Activated CD4-positive, CD25-positive, alpha-beta regulatory T cell (primary cell): ENCODE measurements at places on chromosomes 6 and 20.

DNA sequence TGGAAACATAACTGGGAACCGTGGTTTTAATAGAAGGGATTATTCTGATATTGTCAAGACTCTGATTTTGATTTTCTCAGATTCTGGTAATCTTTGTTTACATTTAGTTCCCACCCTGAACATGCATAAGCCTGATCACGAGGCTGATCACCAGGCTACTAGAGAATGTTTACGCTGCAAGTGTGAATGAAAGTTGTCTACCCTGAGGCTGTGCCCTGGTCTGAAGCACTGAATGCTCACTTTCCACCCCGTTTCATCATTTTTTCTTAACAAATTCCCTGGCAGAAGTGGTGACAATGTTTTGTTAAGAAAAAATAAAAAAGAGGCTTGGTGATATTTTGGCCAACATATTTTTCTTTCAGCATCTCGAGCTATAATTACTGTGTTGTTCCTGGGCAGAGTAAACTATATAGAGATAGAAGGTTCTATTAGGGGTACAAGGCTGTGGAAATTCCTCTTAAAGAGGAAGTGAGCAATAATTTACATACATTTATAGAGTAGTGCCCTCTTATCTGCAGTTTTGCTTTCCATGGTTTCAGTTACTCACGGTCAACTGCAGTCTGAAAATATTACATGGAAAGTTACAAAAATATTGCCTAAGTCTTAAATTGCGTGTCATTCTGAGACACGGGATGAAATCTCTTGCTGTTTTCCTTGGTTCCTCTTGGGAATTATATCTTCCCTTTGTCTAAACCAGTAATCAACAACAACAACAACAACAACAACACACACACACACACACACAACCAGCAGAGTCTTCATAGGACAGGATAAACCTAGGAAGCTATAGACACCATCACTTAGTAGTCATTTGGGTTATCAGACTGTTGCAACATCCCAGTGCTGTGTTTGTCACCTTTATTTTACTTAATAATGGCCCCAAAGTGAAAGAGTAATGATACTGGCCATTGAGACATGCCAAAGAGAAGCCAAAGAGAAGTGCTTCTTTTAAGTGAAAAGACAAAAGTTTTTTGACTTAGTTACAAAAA is 566.6 kb upstream of the CITED2 start:
- no peak for DNase-seq

DNA sequence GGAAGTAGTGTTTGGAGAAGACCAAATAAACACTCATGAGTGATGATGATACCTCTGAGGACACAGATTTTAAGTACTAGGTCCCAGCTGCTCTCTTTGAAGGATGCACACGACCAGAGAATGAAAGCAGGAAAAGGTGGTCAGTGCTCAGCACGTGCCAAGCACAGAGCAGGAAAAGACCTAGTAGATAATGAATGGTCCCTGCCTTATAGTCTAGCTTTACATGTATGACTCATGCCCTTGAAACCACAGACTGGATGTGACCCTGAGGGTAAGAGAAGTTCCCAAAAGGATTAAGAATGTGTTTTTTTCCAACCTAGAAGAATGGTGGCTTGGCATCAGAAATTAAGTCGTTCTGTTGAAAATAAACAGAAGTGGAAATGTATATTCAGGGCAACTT is 2.8 kb upstream of the MC3R start:
- no peak for DNase-seq

- no peak for DNase-seq
Observed at GRCh38 chr20:48864738-48865318, 37.0 kb upstream of the PREX1 start.

GRCh38 chr20:50408526-50409364 is 101.4 kb upstream of the PTPN1 start:
- DNase-seq: no peak

- DNase-seq: no peak
Observed at GRCh38 chr6:33820243-33820642, 16.4 kb upstream of the MLN start.

GRCh38 chr20:8401556-8401955 is 269.5 kb downstream of the PLCB1 start:
- no peak for DNase-seq

DNA sequence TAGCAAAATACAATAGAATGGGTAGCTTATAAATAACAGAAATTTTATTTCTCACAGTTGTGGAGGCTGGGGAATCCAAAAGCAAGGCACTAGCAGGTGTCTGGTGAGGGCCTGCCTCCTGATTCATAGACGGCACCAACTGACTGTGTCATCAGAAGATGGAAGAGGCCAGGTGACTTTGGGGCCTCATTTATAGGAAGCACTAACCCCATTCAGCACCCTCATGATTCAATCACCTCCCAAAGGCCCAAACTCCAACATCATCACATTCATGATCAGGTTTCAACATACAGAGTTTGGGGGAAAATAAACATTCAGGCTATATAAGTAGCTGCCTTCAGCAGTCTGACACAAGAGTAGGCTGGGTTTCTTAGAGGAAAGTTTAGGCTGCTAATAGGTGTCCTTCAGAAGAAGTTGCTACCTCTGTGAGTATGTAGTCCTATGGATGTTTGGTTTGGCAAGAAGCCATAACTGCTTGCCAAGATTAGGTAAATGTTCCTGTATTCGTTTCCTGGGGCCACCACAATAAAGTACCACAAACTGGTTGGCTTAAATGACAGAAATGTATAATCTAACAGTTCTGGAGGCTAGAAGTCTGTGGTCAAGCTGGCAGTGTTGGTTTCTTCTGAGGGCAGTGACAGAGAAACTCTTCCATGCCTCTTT is 48.8 kb downstream of the NT5E start:
- DNase-seq: no peak

DNA sequence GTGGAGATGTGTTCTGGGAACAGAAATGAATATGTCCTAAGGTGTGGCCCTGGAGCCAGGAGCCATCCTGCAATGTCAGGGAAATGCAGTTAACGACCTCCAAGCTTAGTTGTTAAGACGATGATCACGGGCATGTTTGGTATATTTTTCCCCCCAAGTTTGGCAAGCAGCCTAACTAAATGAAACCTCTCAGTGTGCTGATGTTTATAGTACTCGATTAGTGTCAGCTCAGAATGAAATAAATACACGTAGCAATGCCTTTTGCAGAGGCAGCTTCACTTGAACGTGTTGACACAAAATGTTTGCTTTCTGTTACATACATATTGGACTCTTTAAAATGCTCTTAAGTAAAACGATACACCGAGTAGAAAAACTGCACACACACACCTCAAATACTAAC is 76.2 kb upstream of the OLIG3 start:
- DNase-seq: no peak

GRCh38 chr20:34755367-34755766 is 51.2 kb downstream of the TP53INP2 start:
- no peak for DNase-seq

DNA sequence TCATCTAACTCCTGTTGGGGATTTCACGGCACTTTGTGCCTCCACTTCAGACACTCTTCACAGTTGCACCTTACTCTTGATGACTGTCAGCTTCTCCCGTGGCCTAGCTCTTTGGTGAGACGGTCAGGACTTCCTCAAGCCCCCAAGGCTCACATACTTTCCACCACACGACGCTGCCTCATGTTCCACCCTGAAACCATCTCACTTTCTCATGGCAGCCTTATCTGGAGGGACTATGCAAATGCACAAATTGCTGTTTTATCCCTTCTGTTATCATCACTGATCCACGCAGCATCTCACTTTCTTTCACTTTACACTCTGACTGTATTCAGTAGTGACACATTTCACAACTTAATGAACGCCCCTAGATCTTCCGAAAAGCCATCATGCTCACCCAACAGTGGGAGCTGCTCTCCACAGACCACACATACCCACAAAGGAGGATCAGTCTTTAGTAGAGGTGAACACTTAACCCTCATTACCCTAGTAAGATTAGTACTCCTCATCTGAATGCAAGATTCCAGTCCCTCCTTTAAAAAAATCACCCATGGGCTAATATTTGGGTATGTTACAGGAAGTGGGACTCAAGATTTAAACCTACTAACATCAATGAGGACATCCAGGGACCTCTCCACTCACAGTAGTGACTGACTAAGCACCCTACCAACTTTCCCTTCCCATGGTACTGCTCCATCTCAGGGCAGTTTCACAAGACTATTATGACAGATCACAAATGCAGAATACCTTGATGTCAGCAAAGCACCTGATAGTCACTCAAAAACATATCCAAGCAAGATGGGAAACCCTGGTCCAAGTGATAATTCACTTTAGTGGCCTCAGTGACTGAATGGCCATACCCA is 35.4 kb downstream of the FYN start:
- DNase-seq: no peak

- DNase-seq: no peak
Observed at GRCh38 chr20:32357375-32357868, 709 bp upstream of the ASXL1 start.

GRCh38 chr20:5434116-5434515 is 117.4 kb upstream of the PROKR2 start:
- DNase-seq: no peak

- no peak for DNase-seq
Observed at GRCh38 chr6:21409231-21409630, 184.3 kb upstream of the SOX4 start.

- DNase-seq: no peak
Observed at GRCh38 chr6:3940703-3941102, 91.5 kb downstream of the FAM50B start.

DNA sequence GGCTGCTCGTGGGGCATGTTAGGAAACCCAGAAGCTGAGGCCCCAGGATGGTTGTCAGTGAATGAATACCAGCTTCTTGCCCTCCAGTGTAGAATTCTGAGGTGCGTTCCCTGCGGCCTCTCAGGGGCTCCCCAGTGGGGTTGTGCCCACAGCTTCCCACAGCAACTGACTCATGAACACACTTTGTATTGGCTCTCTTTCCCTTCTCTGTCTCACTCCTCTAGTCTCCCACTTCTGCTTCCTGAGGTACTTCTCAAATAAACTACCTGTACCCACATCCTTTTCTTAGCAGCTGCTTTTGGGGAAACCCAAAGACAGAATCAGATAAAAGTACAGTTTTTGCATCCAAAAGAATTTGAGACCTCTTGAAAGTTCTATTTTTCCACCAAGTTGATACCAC is 107.7 kb upstream of the JAG1 start:
- DNase-seq: no peak

DNA sequence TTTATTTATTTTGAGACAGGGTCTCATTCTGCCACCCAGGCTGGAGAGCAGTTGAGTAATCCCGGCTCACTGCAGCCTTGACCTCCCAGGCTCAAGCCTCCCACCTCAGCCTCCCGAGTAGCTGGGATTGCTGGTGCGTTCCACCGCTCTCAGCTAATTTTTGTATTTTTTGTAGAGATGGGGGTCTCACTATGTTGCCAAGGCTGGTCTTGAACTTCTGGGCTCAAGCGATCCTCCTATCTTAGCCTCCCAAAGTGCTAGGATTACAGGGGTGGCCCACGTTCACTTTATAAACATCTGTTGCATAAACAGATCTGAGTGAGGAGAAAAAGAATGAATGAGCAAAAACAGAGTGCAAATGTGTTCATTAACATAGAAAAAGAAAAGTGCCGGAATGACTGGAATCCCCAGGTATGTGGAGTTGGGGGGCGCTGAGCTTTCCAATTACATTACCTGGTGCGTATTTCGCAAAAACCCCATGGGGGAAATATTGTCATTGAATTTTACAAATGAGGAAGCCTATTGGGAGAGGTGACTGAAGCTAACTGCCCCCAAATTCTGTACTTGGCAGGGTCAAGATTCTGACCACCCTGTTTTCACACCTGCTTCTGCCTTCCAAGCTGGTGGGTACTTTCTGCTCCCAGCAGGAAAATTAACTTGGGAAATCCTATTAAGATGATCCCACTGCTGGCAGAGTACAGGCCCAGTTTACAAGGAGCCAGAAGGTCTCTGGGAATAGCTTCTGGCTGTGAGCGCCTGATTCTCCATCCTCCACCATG is 207.7 kb upstream of the JARID2 start:
- DNase-seq: no peak

- no peak for DNase-seq
Observed at GRCh38 chr20:31992086-31992485, 18.2 kb upstream of the CCM2L start.

DNA sequence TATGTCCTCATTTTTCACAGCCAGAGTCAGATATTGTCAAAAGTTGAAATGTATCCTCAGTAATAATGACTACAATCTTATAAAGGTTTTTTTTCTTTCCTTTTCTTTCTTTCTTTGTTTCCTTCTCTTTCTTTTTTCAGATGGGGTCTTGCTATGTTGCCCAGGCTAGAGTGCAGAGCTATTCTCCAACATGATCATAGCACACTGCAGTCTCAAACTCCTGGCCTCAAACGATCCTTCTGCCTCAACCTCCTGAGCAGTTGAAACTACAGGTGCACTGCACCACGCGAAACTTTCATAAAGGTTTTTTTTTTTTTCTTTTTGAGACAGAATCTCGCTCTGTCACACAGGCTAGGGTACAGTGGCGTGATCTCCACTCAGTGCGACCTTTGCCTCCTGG is 31.1 kb upstream of the FOXA2 start:
- DNase-seq: no peak

- DNase-seq: no peak
Observed at GRCh38 chr20:38156888-38157634, 8.0 kb downstream of the TGM2 start.

- no peak for DNase-seq
Observed at GRCh38 chr6:34064675-34065074, 81.2 kb downstream of the GRM4 start.

DNA sequence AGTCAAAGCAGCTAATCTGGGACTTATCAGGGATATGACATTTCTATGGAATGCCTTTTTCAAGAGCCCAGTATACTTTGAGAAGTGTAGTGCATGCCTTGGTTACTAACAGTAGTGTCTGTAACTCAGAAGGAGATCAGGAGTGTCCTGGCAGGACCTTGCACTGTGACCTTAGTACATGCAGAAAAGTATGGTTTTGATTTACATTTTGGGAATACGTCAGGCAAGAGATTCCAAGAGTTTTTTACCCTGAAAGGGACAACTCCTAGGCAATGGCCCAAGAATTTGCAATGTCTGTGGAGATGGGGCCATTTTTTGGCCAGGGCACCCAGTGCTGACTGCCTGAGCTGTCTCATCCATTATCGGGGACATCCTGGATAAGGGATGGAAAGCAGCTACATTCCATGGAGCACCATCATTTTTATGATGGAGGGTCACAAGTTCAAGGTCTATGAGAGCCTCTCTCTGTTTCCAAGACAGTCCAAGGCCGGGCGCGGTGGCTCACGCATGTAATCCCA is 80.2 kb downstream of the FAM50B start:
- DNase-seq: no peak

- peak; percentile 34 for DNase-seq
Observed at GRCh38 chr6:30013291-30013922, 47.7 kb upstream of the POLR1H start.
